Esophagus squamous epithelium (tissue), 5 donors: ENCODE measurements at places on chromosomes 1 and 21. TPM values are rescaled to one million over a fixed set of nuclear protein-coding genes. Genes with fewer than 3 reads are reported as not detected.

DNA sequence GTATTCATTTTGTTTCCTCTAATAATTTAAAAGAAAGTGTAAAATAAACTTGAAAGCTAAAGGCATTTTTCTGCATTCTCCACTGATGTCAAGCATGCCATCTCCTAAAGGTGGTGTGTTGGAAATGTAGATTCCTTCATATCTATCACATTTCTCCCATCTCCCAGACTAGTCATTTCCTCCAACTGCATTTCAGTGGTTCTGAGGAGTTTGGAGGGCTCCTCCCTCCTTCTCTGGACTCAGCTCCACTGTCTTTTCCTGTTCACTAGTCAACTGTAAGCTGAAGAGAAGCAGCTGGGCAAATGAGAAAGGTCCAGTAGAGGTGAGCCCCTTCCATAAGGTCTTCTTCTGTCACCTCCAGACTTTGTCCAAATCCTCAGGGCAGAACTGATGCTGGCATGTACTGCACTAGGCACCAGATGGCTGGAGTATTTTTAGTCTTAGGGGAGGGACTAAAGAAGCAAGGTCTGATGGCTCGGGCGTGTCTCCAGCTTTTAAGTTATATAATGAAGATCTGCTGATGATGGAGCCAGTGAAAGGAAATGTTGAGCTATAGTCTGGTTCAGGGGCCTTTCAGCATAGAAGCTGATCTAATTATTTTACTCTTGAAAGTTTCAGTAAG is 186.1 kb downstream of the NTNG1 start:
- no peaks in the 10 kb centered on the region for H3K27me3 ChIP-seq
- H3K4me3 ChIP-seq = no peak overlapping the region
- no peak overlapping the region for H3K27ac ChIP-seq
- no peaks in the 10 kb centered on the region for H3K4me1 ChIP-seq

DNA sequence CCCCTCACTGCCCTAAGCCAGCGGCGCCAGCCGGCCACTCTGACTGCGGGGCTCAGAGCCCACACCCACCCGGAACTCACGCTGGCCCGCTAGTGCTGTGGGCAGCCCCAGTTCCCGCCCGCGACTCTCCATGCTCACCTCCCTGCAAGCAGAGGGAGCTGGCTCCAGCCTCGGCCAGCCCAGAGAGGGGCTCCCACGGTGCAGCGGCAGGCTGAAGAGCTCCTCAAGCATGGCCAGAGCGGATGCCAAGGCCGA is 41.5 kb downstream of the SLC2A1 start:
- no peaks in the 10 kb centered on the region for H3K27me3 ChIP-seq
- H3K27ac ChIP-seq = no peak overlapping the region
- H3K4me1 ChIP-seq = peaks cover 4% of the 10 kb centered on the region
- DNase-seq = no peak

GRCh38 chr21:25857308-25858074 is 122.7 kb downstream of the GABPA start:
- DNase-seq = no peak
- H3K27me3 ChIP-seq = peaks cover 4% of the 10 kb centered on the region
- no peaks in the 10 kb centered on the region for H3K36me3 ChIP-seq
- H3K27ac ChIP-seq = no peak overlapping the region
- no peak overlapping the region for H3K4me3 ChIP-seq

DNA sequence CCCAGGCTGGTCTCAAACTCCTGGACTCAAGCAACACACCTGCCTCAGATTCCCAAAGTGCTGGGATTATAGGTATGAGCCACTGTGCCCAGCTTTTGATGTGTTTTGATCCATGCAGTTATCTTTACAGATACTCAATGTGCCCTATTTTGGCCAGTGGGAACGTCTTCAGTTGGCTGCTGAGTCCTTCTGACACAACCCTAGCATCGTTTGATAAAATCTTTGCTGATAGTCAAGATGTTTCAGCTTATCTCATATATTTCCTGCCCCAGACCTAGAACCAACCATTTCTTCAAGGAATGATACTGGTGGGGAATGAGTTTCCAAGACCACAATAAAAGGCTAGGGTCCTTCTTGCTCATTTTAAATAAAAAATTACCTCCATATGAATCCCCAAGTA is 11.6 kb downstream of the POGZ start:
- peaks cover under 1% of the 10 kb centered on the region for H3K36me3 ChIP-seq
- H3K27me3 ChIP-seq = no peaks in the 10 kb centered on the region
- no peak overlapping the region for H3K27ac ChIP-seq
- H3K4me1 ChIP-seq = no peaks in the 10 kb centered on the region
- H3K4me3 ChIP-seq = no peak overlapping the region

DNA sequence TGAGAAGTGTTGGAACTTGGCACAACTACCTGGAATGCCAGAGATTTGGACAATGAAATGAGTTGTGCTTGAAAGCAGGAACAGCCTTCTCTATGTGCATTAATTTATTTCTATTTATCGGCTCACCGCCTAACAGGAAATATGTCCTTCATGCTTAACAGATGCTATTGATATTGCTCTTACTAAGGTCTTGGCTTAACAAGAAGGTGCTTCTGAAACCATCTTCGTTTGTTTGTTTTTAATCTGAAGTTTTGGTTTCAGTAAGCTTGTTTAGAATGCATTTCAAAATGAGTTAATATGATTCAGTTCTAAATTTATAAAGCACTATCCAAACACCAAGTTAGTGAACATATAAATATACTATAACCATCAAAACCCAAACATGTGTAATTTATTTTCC is 898.3 kb upstream of the B3GALT2 start:
- H3K4me1 ChIP-seq = no peaks in the 10 kb centered on the region
- DNase-seq = no peak
- no peak overlapping the region for H3K4me3 ChIP-seq
- H3K36me3 ChIP-seq = no peaks in the 10 kb centered on the region
- H3K27me3 ChIP-seq = no peaks in the 10 kb centered on the region

GRCh38 chr1:43600033-43601020 is 49.6 kb upstream of the KDM4A start:
- H3K4me3 ChIP-seq = no peak overlapping the region
- no peaks in the 10 kb centered on the region for H3K27me3 ChIP-seq
- no peaks in the 10 kb centered on the region for H3K4me1 ChIP-seq
- DNase-seq = no peak
- no peak overlapping the region for H3K27ac ChIP-seq

DNA sequence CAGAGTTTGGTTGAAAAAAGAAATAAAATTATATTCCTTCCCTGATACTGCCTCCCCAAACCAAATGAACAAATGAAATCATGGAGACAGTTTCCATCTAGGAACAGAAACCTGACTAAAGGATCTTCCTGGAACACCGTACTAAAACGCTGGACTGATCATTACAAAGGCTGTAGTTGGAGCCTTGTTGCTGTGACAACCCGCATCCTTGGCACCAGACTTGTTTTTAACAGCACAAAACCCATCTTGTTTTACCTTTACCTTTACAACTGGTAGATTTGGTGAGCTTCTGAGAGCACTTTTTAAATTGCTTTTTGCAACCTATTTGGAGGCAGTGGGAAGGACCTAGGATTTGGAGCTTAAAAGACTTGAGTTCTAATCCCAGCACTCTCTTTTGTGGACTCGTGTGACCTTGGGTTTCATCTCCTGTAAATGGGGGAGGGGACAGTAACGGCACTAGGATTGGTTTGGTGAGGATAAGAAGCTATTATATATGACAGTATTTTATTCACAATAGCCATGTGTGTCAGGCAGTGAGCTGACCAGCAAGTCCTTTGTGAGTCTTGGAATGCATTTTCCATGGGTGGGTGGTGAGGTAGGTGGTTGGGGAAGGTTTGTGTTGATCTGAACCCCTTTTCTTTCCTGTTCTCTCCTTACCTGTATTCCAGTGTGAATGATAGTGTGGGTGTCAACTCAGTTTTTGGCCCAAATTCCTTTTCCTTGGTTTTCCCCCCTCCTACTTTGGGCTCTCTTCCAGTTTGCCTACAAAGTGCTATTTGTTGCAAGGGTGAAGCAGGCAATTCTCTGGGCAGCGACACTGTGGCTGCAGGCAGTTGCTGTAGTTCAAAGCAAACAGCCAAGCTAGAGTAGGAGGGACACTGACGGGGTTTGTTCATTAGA is 12.6 kb downstream of the LRRC8D start:
- H3K4me1 ChIP-seq = no peaks in the 10 kb centered on the region
- no peak for DNase-seq
- H3K36me3 ChIP-seq = no peaks in the 10 kb centered on the region
- H3K4me3 ChIP-seq = no peak overlapping the region

GRCh38 chr1:201716742-201717135 is 112.2 kb upstream of the IPO9 start:
- peaks cover 95% of the 10 kb centered on the region for H3K4me1 ChIP-seq
- peaks cover 8% of the 10 kb centered on the region for H3K36me3 ChIP-seq
- DNase-seq = no peak
- no peaks in the 10 kb centered on the region for H3K27me3 ChIP-seq
- peak overlapping the region; percentile 96 for H3K27ac ChIP-seq
- H3K4me3 ChIP-seq = no peak overlapping the region

DNA sequence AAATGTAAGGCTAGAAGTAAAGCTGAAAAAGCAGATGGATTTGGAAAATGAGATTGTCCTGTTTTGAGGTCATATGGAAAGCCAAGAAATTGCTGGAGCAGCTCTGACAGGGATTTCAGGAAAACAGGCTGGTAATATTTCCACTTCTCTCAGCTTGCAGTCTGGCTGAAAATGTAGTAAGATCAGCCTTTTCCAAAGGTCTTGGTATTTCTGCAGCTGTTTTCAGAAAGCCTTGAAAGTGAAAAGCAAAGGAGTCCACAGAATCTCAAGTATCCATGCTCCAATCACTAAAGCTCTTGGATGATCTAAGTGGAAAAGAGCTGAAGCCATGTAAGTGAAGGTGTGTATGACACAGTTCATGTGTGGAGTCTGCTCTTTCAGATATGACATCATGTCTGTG is 41.6 kb upstream of the APOBEC4 start:
- no peak for DNase-seq
- no peaks in the 10 kb centered on the region for H3K27me3 ChIP-seq
- no peak overlapping the region for H3K4me3 ChIP-seq
- H3K27ac ChIP-seq = no peak overlapping the region

- no peak for DNase-seq
- H3K27me3 ChIP-seq = no peaks in the 10 kb centered on the region
- H3K4me1 ChIP-seq = no peaks in the 10 kb centered on the region
- no peak overlapping the region for H3K4me3 ChIP-seq
Observed at GRCh38 chr21:40646651-40647050, 200.3 kb downstream of the DSCAM start.

DNA sequence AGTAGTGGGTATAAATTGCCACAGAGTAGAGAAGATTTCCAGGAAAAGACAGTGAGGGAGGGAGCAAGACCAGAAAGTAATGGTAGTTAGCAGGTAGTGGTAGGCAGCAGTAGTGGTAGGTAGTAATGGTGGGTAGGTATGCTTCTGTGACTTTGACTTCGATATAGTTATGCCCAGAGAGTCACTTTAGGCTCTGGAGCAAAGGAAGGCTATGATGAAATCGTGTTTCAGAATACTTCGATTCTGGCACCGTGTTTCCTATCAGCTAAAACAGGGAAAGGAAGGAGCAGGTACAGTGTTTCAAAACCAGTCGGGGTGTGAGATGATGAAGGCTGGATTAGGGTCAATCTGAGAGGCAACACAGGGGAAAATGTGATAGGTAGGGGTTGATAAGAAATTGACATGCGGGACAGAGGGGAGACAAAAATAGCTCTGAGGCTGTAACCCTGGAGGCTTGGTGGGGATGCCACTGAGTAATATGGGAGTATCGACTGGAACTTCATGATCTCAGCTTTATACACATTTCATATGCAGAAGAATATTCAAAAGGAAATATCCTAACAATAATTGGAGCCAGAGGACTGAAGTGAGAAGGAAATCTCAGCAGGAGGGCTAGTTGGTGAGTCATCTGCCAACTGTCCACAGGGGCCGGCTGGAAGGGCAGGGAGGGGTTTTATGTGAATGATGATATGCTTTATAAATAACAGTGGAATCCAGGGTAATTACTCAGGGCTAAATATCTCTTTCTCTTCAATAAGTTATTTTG is 25.2 kb upstream of the TRIM45 start:
- H3K36me3 ChIP-seq = no peaks in the 10 kb centered on the region
- no peaks in the 10 kb centered on the region for H3K27me3 ChIP-seq
- H3K4me1 ChIP-seq = no peaks in the 10 kb centered on the region
- H3K27ac ChIP-seq = no peak overlapping the region
- H3K4me3 ChIP-seq = no peak overlapping the region
- DNase-seq = no peak

GRCh38 chr1:153470707-153471106 is 10.3 kb upstream of the S100A7 start:
- H3K27me3 ChIP-seq = no peaks in the 10 kb centered on the region
- no peak for DNase-seq
- no peak overlapping the region for H3K4me3 ChIP-seq
- H3K27ac ChIP-seq = no peak overlapping the region
- H3K36me3 ChIP-seq = no peaks in the 10 kb centered on the region

DNA sequence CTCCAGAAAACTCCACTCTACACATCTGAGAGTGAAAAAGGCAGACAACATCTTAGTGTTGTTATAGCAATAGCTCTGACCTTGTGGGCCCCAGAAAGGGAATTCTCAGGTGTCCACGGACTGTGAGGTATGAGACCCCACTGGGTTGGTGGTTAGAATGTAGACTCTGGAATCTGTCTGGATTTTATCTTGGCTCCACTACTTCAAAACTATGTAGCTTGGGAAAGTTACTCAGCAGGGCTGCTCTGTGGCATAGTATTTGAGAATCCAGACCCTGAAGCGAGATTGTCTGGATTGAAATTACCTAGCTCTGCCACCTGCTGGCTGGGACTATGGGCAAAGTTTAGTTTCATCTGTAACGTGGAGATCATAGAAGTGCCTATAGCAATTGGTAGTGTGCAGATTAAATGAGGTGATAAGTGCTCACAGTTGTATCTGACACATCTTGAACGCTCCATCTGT is 25.8 kb downstream of the PRDM2 start:
- H3K27ac ChIP-seq = no peak overlapping the region
- no peak for DNase-seq
- H3K4me3 ChIP-seq = no peak overlapping the region
- no peaks in the 10 kb centered on the region for H3K4me1 ChIP-seq

DNA sequence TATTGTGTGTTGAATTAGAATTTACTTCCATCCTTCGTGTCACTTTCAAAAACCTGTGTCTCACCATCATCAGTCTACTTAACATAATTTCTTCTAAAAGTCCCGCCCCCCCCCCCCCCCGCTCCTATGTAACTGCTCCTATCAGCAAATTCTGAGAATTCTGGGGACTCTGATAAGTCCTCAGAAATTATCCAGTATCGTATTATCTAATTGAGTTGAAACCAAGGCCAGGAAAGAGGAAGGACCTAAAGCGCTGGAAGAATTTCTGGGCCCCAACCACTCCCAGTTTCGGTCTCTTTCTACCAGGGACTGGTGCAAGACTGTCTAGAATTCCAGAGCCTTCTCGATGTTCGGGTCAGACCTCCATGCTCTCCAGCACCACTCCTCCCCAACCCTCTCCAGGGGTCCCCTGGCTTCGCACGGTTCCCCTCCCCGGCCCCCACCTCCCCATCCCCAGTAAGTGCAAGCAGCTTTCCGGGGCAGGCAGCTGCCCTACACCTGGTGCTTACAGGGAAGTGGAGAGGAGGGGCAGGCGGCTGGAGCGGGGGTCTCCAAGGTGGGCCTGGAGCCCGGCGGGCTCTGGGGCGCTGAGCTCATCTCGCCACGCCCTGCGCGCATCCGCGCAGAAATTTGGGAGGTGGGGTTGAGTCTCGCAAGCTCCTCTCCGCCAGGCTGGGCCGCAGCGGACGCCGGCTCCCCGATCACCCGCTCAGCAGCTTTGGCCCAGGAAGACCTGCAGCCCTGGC is 16.0 kb upstream of the ZNF496 start:
- H3K4me1 ChIP-seq = peaks cover 15% of the 10 kb centered on the region
- no peak for DNase-seq
- no peaks in the 10 kb centered on the region for H3K27me3 ChIP-seq
- H3K27ac ChIP-seq = no peak overlapping the region
- no peaks in the 10 kb centered on the region for H3K36me3 ChIP-seq
- H3K4me3 ChIP-seq = peak overlapping the region; percentile 7

C1orf87 gene
- not detected for total RNA-seq

RAB3B gene
- under 0.01 TPM for total RNA-seq

FMO4 gene
- total RNA-seq = 9.1 TPM

CELA3A gene
- not detected for total RNA-seq

CRNN gene
- total RNA-seq = 1,263 TPM

RGS7 gene
- not detected for total RNA-seq
